Midbrain (tissue), 1 donor: ENCODE measurements at places on chromosomes 13 and 19.

DNA sequence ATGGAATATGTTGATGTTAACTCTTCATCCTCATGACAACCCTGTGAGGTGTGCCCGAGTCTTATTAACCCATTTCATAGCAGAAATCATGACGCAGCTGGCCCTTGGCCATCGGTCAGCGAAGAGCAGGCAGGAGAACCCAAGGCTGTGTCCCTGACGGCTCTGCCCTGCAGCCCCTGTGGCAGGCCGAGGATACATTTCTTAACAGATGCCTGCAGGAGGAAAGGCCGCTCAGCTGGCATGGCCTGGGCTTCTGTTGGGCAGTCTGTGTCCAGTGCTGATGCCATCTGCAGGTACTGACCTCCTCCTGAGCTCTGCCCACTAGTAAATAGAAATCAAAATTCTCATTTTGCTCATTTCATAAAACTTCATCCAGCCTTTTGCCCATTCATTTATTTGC is 35.4 kb upstream of the MCF2L start:
- DNase-seq, result no peak

DNA sequence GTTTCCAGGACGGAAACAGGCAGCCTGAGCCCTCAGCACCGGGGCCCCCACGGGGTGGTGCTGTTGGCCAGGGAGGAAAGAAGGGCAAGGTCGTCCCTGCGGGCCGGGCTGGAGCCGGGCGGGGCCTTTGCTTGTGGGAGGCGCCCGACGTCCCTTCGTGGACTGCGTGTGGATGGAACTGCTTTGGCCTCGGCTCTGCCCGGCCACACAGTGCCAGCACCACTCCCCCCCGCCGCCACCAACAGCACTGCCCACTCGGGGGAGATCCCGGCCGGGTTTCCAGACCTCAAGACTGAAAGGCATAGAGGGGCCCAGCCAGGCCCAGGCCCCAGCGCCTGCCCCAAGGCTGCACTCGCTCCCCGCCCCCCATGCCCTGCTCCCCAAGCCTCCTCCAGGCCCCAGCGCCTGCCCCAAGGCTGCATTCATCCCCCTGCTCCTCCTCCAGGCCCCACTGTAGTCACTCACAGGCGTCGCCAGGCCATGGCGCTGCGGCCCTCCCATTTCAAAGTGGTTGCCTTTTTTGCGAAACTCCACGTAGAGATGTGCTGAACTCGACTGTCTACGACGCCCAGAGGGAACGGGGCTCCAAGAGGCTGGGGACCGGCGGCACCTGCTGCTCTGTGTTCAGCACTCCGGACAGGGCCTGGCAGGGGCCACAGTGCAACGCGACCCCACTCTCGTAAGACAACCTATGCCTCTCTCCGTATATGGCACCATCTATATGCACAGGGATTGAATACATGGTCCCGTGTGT is 22.5 kb downstream of the C13orf46 start:
- peak; percentile 82 for DNase-seq

- DNase-seq, result no peak
Observed at GRCh38 chr13:73251626-73252265, 192.9 kb downstream of the KLF5 start.

DNA sequence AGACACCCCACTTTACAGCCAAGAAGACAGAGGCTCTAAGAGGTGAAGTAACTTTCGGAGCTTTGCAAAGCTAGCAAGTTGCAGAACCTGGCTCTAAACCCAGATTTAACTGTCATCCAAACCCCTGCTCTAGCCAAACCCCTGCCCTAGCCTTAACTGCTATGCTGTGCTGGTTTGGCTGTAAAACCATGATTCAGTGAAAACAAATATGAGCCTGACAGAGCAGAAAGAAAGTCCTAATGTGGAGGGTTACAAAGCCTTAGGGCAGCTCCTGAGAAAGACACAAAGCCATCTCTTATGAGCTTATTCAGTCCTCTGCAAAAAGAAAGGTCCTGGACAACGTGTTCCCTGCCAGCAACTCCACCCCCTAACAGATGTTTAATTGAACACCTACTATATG is 172.8 kb downstream of the KATNAL1 start:
- DNase-seq, result no peak

GRCh38 chr19:1661995-1662394 is 9.6 kb upstream of the TCF3 start:
- no peak for DNase-seq

DNA sequence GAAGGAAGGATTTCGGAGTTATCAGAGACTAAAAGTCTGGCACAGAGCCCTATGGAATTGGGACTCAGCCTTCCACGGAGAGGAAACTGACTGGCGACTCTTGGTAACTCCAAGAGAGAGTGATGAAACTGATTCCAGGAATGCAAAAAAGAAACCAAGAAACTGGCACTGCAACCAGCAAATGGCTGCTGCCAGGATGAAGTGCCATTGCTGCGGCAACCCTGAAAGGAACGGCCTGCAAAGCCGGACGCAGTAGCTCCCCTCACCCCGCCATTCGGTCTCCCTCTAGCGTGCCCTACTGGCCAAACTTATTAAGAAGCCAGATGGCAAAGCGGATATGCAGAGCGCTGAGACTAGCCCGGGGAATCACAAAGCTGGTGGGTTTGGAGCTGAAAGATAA is 236.0 kb downstream of the PCDH9 start:
- peak; percentile 93 for DNase-seq

DNA sequence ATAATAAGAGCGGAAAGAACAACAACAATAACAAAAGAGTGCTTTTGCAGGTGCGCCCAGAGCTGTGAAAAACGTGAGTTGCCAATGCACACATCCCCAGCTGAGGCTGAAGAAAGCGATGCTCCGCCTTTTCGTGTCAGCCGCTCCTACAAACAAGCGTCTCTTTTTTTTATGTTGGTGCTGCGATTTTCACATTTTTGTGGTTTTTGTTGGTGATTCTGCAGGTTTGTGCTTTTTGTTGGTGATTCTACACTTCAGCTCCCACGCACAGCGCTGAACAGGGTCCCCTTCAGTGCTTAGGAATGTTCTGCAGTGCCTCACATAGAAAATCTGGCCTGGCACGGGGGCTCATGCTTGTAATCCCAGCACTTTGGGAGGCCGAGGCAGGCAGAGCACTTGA is 7.3 kb upstream of the SBK3 start:
- no peak for DNase-seq

GRCh38 chr13:32894589-32895001 is 121.6 kb upstream of the KL start:
- no peak for DNase-seq

- DNase-seq, result no peak
Observed at GRCh38 chr13:22198001-22198400, 527.1 kb downstream of the FGF9 start.

DNA sequence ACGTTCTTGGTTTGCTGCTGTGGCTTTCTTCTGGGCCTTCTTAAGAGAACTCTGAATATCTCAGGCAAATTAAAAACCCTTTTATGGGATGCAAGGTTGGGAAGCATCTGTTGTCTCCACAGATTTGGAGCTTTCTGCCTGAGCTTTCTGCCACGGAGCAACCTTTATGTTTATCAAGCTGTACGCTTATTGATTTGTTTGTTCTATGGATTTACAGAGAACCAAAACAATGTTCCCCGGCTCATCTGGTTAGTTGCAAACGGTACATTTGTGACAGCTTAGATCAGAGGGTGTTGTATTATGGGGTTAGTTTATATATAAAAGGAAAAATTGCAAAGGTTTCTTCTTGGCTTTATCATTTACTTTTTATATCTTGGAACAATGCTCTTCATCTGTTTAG is 479.6 kb downstream of the DIAPH3 start:
- no peak for DNase-seq

DNA sequence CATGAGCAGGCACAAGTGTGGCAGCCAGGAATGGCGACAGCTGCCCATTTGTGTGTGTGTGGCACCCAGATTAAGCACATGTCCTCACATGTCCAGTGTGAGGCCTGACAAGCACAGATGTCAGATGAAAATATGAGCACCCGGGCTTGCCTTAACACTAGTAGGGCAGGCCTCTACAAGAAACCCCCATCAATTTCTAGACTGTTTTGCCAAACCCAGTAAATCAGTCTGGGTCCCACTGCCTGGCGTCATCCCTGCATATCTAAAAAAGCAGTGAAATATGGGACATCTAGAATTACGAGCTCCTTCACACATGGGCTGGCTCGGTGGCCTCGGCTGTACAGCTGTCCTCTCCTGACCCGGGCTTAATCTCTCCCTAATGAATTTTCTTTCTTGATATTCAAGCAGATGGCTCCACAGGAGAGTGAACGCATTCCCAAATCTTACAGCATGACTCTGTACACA is 432.7 kb downstream of the FOXO1 start:
- no peak for DNase-seq

DNA sequence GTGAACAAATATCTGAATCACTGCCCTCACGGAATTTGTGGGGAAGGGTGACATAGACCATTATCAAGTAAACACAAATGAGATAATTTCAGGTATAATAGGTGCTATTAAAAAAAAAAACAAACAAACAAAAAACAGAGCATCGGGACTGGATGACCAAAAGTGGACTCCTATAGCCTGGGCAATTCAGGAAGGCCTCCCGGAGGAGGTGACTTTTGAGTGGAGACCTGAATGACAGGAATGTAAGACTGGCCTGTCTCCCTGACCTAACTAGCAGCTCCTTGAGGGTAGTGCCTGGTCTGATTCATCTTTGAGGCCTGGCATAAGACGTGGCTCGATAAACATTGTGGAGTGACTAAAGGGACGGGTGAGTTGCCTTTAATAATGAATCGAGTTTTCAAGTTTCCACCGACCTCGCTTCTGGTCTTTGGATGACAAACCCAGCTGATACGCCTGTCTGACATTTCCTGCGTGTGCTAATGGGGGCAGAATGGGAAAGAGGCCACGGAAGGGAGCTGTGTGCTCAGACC is 6.8 kb downstream of the KLK10 start:
- DNase-seq, result no peak

DNA sequence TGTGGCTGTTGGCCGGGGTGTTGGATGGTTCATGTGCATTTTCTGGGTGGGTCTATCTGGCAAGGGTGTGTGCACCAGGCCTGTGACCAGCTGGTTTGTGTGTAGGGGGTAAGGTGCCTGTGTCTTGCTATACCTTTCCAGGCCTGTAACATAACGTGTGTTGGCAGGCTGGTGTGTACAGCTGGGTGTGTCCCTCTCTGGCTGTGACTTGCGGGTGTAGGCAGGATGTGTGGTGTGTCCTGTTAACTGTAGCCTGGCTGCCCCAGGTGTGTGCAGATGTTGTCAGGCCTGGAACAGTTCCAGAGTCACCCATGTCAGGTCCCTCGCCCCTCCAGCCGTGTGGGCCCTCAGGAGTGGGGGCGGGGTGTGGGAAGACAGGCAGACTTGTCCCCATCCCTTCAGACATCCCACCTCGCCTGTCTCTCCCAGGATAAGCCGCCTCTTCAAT is 9.8 kb downstream of the KCTD15 start:
- no peak for DNase-seq

DNA sequence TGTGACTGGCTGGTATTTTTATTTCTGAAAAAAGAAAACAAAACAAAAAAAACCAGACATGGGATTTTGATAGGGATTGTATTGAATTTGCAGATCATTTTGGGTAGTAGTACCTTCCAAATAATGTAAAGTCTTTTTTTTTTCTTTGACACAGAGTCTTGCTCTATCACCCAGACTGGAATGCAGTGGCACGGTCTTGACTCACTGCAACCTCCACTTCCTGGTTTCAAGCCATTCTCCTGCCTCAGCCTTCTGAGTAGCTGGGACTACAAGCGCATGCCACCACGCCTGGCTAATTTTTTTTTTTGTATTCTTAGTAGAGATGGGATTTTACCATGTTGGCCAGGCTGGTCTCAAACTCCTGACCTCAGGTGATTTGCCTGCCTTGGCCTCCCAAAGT is 4.2 kb downstream of the ZNF101 start:
- no peak for DNase-seq

DNA sequence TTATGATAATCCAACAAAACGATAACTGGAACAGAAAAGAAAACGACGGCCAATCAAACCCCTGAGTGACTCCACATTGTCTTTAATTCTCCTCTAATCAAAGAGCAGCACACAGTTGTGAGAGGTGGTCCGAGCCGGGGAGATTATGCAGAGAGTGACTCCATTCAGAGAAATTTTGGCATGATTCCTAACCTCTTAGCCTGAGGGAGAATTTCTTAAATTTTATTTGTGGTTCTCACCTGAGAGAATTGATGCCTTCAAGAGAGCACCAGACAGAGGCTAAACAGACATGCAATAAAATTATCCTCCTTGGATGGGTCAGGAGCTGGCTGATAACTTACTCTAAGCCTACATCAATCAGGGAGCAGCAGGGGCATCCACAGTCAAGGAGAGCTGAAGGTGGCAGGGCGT is 310.0 kb upstream of the KLF12 start:
- no peak for DNase-seq

GRCh38 chr19:47881757-47882156 is 4.4 kb downstream of the SULT2A1 start:
- DNase-seq, result no peak

- DNase-seq, result no peak
Observed at GRCh38 chr19:3653865-3654513, 27.4 kb upstream of the CACTIN start.

- DNase-seq, result no peak
Observed at GRCh38 chr19:49689133-49690078, at the start of gene ADM5. ADM5 (plus strand) TSS chr19:49689594; CDS start chr19:49689838, 244 bp downstream.

- DNase-seq, result no peak
Observed at GRCh38 chr19:47673426-47673825, 39.8 kb upstream of the EHD2 start.

DNA sequence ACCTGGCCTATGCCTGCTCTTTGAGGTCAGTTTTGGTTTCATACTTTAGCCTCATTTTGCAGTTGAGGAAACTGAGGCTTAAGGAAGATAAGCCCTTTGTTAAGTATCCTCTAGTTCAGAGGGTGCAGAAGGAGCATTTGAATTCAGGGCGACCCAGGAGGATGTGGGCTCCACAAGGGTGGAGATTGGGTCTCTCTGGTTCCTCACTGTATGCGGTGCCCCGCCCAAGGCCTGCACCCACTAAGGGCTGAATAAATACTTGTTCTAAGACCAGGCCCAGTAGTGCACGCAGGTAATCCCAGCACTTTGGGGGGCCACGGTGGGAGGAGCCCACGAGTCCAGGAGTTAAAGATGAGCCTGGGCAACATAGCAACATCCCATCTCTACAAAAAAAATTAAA is 768 bp upstream of the SLC44A2 start:
- DNase-seq, result no peak

DNA sequence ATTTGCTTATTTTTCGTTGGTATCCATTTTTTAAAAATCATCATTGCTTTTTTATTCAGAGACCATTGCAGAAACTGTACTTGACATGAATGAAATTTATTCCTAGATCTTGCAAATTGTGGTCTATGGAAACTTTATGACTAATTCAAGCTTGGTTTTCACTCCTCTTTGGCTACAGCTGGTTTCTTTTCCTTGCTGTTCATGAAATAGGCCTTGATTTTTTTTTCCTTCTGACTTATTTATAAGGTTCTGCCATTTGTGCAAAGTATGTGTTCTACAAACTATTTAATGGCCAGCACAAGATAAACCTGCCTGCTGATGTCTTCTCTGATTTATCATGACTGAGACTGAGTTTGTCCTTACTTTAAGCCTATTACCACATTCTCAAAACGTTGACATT is 764.0 kb upstream of the SLITRK5 start:
- DNase-seq, result no peak
